Skeletal muscle cell (primary cell): ENCODE measurements at places on chromosomes 3 and 15.

GRCh38 chr15:51425517-51426040 lies 84.1 kb downstream of the GLDN start:
- DNase-seq: no peak

DNA sequence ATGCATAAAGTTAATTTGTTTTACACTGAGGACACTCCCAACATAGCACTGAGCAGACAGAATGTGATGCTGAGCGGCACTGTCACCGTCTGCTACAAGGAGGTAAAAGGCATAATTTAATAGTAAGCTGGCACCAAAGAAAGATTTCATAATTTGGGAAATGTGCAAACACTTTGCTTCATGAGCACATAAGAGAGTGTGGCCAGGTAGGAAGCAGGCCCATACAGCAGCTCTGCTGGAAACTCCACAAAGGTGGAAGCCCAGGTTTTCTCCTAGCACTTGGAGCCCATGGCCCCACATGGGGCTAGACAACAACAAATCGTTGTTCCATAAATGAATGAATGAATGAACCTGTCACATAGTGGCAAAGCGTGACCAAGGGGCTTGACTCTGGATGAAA lies 68.5 kb upstream of the CACNA2D3 start:
- DNase-seq: no peak

GRCh38 chr15:31934821-31935220 lies 95.5 kb upstream of the CHRNA7 start:
- no peak for DNase-seq

DNA sequence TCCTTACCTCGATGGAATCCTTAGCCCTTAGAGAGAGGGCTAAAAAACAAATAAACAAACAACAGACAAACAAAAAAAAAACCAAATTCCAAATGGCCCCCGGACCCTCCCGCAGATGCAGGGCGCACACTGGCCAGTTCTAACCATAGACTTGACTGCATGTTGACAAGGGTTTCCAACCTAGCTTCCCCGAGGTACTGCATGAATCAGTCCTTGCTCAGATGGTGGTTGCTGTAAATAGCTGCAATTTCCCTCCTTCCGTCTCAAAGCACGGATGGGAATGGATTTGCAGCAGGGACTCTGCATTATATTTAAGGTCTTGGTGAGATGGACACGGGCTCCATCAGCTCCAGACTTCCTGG lies 162.8 kb downstream of the CD47 start:
- DNase-seq: no peak

GRCh38 chr3:39234651-39235050 lies 42.3 kb upstream of the XIRP1 start:
- DNase-seq: no peak

DNA sequence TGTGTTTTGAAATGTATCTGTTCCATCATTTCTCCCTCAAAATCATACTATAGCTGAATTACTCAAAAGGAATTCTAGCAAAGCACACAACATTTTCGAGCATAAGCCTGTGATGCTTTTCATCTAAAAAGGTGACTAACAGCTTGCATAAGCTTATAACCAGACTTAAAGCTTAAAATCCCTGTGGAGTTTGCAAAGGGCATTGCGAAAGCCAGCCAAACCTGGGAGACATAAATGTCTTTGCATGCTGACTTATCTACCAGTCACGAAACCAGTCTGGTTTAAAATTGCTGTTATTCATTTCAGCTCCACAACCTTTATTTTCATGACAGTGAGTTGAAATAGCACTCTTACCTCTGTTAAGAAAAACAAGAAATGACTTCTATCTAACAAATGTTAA lies 35.6 kb upstream of the LIPC start:
- DNase-seq: peak; percentile 95

- DNase-seq: no peak
Measured at GRCh38 chr3:37700466-37701248, 161.0 kb upstream of the CTDSPL start.

- no peak for DNase-seq
Measured at GRCh38 chr15:77650265-77650664, 17.6 kb upstream of the LINGO1 start.

DNA sequence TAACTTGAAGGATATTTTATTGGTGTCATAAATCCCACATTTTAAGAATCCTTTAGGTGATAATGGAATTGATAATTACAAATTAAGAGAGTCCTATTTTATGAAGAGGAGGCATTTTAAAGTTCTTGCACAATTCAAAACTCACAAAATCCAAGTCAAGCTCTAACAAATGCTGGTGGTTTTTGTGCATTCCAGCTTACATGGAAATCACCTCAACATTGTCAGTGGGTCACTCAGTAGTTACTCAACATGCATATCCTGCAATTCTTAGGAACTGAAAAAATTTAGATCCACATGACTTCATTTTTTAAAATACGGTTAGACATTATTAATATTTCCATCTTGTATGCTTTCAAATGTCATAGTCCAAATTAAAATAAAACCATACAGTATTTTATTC lies 487.2 kb downstream of the CNTN3 start:
- no peak for DNase-seq

- no peak for DNase-seq
Measured at GRCh38 chr15:55770261-55770660, 27.3 kb upstream of the PRTG start.

DNA sequence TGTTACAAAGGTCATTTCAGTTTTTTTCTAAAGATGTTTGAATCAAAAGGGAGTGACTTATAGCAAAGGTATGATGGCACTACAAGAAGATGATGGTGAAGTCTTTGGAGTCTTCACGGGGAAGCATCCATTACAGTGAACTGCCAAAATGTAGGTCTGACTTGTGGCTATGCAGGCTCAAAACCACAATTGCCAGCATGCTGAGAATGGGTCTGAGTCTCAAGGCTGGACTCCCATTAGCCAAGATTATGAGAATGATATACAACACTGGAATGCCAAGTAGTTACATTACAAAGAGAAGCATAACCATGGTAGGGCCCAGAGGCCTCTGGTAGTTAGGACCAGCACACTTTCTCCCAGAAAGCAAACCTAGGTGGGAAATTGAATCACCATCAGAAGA lies 194.2 kb downstream of the MTHFS start:
- no peak for DNase-seq

DNA sequence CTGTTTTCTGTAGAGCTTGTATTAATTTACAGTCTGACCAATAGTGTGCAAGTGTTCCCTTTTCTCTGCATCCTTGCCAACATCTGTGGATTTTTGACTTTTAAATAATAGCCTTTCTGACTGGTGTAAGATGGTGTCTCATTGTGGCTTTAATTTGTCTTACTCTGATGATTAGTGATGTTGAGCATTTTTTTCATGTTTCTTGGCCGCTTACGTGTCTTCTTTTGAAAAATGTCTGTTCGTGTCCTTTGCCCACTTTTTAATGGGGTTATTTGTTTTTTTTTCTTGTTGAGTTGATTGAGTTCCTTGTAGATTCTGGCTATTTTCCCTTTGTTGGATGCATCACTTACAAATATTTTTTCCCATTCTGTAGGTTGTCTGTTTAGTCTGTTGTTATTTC lies 7.6 kb upstream of the ACOX2 start:
- no peak for DNase-seq

- no peak for DNase-seq
Measured at GRCh38 chr15:32903591-32904290, 185.9 kb downstream of the GREM1 start.

- DNase-seq: no peak
Measured at GRCh38 chr3:499001-499761, 302.6 kb downstream of the CHL1 start.

- no peak for DNase-seq
Measured at GRCh38 chr3:53846134-53846850, at the start of the genes CHDH and IL17RB. CHDH (minus strand) TSS chr3:53846419; CDS start chr3:53824008, 22,411 bp downstream. IL17RB (plus strand) TSS chr3:53846568; CDS start chr3:53846589, 21 bp downstream.

DNA sequence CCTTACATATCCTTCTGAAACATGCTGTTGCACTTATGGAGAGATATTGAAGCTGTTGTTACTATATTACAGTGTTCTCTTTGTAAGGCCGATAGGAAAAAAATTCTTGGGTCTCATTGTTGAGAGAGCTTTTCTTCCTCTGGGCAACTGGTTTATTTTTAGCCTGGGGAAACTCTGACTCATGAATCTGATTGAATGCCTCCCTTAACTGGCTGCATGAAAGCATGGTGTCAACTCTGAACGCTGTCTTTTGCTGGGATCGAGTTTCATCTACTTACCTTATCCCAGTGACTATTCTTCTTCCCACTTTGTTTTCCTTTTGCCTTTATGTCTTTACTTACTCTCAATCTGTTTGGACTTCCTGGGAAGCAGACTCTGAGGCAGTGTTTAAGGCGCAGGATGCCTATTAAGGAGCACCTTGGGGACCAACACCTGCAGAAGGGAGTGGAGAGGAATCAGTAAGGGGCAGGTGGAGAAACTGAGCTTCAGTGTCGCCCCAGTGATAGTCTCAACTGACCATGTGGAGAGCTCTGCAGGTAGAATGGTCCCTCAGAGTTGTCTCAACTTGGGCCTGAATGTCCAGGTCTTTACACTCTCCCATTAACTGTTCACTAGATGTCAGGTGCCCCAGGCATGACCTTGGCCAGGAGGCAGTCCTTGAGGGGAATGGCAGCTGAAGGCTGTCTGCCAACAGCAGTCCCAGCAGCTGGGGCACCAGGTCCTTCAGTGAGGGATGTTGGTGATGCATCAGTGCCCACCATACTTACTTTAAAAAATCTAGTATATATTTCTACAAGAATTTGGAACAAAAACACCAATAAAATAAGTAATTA lies 88.9 kb upstream of the CCNL1 start:
- DNase-seq: peak; percentile 75

DNA sequence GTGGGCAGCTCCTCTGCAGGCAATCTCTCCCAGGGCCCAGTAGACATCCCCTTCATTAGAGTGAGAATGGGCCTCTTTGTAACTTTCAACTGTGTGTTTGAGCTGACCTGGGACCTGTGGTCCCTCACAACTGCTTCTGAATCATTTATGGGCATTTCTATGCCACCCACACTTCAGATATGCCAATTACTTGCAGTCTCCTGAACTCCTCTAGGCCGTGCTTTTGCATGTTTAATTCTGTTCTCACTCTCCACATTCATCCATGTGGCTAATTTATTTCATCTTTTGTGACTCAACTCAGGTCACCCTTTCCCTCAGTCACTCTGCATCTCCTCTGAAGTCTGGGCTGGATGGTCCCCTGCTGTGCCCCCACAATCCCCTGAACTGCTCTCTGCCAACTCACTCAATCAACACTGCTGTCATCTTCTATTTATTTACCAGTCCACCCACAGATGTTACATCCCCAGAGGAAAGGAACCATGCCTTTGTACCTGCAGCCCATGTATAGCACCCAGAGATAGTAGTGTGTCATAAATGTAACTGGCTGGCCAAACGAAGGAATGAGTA lies 364.7 kb downstream of the EPHB1 start:
- no peak for DNase-seq

GRCh38 chr3:169138849-169139420 lies 524.6 kb downstream of the MECOM start:
- no peak for DNase-seq

DNA sequence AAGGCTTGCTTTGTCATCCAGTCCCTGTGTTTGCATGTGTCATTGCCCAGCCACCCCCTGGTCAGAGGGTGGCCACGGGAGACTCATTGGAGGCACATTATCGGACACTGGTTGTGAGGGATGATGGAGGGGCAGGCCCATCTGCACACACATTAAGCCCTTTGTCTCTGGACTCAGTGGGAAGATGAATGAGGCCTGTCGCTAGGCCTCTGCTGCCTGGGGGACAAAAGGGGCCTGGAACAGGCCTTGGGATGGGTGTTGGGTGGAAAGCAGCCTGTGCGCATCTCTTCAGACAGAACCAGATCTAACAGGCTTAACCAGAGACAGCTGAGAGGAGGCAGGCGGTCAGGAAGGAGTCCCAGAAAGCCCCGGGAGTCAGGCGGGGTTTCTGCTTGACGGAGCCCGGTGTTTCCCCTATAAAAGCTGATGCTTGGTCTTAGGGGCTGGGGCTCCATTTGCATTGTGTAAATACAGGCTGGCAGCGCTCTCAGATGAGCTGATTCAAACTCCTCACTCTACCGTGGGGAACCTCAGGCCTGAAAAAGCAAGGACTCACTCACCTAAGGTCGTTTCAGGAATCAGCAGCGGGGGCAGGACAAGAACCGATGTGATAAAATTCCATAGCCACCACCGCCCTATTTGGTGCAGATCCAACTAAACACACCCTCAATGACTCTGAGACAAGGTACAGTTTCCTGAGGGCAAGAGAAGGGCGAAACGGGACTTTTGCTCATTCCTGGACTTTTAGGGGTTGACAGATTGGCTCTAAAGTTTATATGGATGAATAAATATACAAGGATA lies 17.1 kb upstream of the SKIC8 start:
- no peak for DNase-seq

DNA sequence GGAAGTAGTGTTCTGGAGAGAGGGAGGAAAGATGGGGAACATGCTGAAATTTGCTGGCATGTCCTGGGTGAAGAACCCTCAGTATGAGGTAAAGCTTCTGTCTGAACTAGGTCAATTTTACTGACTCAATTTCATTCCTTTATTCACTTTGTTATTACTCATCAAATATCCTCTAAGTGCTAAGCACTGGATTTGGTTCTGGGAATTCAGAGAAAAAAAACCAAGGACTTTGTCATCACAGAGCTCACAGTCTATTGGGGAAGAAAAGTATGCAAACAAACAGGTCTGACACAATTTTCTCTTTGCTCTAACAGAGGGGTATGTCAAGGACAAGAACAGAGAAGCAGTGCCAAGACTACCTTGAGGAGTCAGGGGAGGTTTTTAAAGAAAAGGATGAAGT lies 68.0 kb downstream of the TFG start:
- DNase-seq: no peak

DNA sequence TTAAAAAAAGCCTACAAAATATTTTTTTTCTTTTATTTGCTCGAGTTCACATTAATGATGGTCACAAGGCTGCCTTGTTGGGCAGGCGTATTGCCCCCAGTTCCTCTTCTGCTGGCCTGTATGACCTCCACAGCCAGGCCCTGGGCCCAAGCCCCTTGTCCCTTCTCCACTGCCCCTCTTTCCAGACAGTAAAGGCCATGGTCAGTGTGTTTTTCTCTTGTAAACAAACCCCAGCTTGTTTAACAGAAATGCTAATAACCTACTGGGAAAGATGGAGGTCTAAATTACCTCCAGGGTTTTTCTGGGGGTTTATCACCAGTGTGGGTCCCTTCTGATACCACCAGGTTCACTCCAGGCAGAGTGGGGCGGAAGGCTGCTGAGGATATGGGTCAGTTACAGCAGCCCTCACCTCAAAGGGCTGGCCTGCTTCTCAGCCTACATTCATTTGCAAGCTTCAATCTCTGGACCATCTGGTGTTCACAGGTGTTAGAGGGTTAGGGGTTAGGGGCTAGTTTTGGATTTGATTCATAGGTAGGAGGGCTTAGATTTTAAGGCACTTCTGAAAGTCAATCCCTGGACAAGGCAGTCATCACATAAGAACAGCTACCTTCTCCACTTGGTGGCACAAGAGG lies 2.0 kb upstream of the MANF start:
- no peak for DNase-seq
